ENCODE measurements at places on chromosomes 1 and 21. TPM values are rescaled to one million over a fixed set of nuclear protein-coding genes. Genes with fewer than 3 reads are reported as not detected.

TIE1 gene
- 3.3 TPM for total RNA-seq

IFNLR1 gene
- not detected for total RNA-seq

RBM11 gene
- total RNA-seq: 0.18 TPM

PCBP3 gene
- total RNA-seq: 2.5 TPM

FGR gene
- not detected for total RNA-seq

Measured in IMR-90 (cell line).